Thoracic aorta (tissue), 2 donors: ENCODE measurements at places on chromosomes 5 and 9. TPM values are rescaled to one million over a fixed set of nuclear protein-coding genes. Genes with fewer than 3 reads are reported as not detected.
A peak's percentile ranks its signal among the peaks of the same experiment; 100 is the strongest.

The STKLD1 gene
- 0.42 TPM for total RNA-seq

The SLIT3 gene
- total RNA-seq = 86.9 TPM

The GPR151 gene
- not detected for total RNA-seq

The AUH gene
- 27.4 TPM for total RNA-seq

The PTTG1 gene
- total RNA-seq = 2.2 TPM

The SCGB3A2 gene
- total RNA-seq = not detected

The PRDM9 gene
- total RNA-seq = not detected

The NRG2 gene
- total RNA-seq = 6.9 TPM

The OTP gene
- total RNA-seq = not detected

DNA sequence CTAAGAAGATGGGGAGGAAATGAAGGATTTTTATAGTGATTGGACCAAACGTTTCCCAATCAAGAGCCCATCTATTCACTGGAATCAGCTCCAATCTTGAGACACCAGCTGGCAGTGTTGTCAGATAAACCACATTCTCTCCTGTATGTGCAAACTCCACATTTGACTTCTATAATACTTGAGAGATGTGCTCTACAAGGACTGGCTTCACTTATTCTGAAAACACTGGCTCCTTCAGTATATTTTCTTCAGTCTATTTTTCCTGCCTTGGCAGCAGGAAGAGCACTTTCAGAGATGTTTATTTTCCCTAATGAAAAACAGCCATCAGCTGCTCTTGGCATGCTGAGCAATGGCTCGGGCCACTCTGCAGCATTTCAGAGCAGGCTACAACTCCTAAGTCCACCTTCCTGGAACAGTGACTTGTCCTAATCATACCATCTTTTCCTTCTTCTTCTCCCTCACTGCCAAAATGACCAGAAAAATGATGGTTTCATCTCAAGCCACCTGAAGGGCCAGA, 96.9 kb upstream of the FSTL4 start:
- no peak for DNase-seq

DNA sequence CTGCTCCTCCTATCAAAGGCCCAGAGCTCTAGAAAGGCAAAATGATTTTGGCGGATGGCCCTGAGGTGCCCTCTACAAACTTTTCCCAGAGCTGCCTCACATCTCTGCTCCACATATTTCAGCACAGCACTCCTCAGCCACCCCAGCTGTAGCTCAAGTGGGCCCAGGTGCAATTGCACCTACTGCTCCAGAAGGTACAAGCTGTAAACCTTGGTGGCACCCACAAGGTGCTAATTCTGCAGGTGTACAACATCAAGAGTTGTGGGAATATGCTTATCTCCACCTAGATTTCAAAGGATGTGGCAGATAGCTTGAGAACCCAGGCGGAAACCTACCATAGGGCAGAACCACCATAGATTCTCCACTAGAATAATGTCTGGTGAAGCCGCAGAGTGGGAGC, 432.2 kb downstream of the TMEM232 start:
- no peak for DNase-seq

GRCh38 chr5:80238778-80239679, 16.8 kb downstream of the SERINC5 start:
- no peak for DNase-seq

GRCh38 chr9:137435980-137436760, 5.0 kb downstream of the ENTPD8 start:
- no peak for DNase-seq

- no peak for DNase-seq
Observed at GRCh38 chr5:50967009-50967562, 300.6 kb downstream of the PARP8 start.

- no peak for DNase-seq
Observed at GRCh38 chr5:136457390-136458013, 92.2 kb upstream of the TRPC7 start.

- no peak for DNase-seq
Observed at GRCh38 chr9:70506159-70506558, 91.7 kb upstream of the KLF9 start.

GRCh38 chr9:99296291-99296951, 74.3 kb downstream of the SEC61B start:
- no peak for DNase-seq

DNA sequence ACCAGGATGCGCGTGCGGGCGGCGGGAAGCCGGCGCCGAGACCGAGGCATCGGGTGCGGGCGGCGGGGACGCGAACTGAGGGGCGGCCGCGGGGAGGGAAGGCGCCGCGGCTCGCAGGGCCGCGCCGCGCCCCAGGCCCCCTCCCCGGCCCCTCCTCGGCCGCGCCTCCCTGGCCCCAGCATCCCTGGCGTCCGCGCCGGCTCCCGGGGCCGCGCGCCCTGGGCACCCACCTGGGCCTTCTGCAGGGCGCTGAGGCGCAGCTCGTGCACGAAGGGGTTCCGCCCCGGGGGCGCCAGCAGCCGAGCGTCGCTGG, 324 bp downstream of the LPCAT1 start:
- no peak for DNase-seq

- DNase-seq = no peak
Observed at GRCh38 chr9:4207123-4207875, 92.6 kb downstream of the GLIS3 start.

GRCh38 chr5:174052636-174053035, 7.1 kb downstream of the NSG2 start:
- DNase-seq = no peak

DNA sequence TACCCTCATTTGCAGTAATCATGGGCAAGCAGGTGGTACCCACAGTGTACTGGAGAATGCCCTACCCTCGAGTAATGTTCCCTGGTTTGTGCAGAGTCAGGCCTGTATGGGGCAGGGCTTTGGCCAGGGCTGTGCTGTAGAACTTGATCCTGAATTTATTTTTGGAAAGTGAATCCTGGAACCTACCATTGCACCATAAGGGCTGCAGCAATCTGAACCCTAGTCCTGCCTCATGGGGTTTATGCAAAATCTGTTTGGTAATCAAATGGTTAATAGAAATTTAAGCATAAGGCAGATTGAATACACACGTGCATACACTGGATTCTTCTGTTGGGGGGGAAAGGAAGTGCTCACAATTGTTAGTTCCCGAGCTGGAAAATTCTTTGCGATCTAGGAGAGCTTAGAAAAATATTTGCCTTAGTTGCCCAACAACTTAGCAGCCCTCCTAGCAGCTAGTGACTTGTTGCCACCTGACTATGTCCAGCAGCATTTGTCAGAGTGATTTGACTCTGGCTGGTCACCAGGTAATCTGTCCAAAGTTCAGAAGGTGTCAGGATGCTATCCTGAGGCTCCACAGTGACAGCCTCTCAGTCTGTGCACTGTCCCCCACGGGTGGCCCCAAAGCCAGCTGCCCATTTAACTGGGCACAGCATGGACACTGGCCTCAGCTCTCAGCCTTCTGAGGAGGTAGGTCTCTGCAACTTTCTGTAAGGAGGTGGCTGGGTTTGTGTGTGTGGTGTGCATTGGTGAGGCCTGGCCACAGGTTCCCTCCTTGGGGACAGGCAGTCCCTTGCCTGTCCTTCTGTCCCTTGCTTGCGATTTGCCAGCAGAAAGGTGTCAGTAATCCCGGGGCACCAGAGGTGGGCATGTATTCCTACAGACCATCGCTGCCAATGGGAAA, 8.3 kb downstream of the MVB12B start:
- DNase-seq = no peak

DNA sequence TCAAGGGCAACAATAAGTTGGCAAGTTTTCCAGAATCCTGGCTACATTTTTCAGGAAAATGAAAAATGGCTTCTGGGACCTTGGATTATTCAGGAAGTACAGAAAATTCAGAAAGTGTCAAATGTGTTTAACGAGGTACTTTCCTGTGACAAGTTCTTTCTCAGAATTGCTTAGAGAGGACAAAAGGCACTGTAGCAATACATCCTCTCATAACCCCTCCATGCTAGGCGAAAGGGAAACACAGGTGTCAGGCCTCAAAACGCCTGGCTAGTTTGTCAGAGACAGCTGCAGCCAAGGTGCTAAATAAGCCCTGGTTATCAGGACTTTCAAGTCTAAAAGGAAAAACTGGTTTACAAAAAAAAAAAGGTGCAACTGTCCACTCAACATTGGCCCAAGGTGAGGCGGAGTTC, 115.2 kb downstream of the GNAQ start:
- DNase-seq = no peak

- peak; percentile 29 for DNase-seq
Observed at GRCh38 chr9:109590966-109591365, 92.9 kb upstream of the PTPN3 start.

DNA sequence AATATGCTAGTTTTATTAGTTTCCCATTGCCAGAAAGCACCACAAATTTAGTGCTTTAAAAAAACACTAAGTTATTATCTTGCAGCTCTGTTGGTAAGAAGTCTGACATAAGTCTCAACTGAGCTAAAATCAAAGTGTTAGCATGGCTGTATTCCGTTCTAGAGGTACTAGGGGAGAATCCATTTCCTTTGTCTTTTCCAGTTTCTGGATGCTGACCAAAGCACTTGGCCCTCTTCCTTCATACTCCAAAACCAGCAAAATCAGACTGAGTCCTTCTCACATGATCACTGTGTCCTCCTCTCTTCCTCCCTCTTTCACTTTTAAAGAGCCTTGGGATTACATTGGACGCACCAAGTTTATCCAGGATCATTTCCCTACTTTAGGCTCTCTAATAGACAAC, 9.5 kb downstream of the CDH18 start:
- no peak for DNase-seq

DNA sequence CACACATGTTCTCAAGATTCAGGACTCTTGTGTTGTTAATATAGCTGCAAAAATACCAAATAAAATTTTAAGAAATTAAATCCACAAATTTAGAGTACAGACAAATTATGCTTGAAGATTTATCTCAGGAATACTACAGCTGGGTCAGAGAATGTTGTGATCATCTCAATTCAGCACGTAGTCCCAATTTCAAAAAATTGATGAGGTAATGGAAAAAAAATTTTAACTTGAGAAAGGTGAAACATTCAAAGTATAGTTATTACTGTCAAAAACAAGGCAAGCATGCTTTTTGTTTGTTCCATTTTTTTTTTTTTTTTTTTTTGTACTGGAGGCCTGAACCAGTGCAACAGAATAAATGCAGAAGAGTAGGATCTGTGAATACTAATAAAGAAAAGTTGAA, 29.4 kb downstream of the ICE1 start:
- no peak for DNase-seq

DNA sequence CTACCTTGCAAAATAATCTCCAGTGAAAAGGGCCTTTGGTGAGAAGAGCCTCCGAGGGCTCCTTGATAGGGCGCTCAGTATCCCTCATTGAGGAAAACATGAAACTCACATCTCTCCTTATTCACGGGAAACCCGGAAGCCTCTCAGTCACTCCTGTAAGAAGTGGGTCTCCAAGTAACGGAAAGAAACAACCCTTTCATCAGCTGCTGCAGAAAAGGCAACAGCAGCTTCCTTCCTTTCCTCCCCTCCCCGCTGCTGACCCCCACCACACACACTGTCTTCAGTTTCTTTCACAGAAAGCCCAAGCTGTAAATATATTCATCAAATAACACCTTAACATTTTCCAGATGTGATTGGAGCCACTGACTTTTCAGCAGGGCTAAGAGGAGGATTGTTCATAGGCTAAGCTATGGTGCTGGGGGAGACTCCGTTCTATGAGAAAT, 81.4 kb downstream of the C9orf152 start:
- DNase-seq = no peak

GRCh38 chr9:129731477-129732085, 21.3 kb downstream of the PTGES start:
- DNase-seq = no peak

DNA sequence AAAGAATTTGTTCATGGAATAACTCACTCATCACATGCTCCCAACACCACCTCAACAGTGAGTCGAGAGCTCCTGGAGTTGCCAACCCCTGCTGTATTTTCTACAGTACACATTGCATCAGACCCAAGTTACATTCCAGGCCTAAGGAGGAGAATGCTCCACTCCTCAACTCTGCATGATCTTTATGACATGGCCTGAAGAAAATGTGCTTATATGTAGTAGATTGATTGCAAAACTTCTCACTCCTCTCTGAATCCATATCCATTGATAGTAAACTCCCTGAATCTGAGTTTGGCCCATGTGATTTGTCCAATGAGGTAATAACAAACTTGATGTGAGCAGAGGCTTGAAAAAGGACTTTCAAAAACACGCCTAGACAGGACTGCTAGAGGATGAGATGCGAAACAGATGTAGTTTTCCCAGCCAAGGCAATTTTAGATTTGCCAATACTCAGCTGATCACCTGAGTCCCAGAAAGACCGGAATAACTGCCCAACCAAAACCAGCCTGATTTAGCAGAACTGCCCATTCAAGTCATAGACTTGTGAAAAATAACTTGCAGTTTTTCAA, 29.0 kb upstream of the PAPPA start:
- DNase-seq = no peak

- no peak for DNase-seq
Observed at GRCh38 chr9:126670270-126670669, 56.5 kb downstream of the LMX1B start.

GRCh38 chr9:83765376-83765775, 52.2 kb downstream of the GKAP1 start:
- no peak for DNase-seq

DNA sequence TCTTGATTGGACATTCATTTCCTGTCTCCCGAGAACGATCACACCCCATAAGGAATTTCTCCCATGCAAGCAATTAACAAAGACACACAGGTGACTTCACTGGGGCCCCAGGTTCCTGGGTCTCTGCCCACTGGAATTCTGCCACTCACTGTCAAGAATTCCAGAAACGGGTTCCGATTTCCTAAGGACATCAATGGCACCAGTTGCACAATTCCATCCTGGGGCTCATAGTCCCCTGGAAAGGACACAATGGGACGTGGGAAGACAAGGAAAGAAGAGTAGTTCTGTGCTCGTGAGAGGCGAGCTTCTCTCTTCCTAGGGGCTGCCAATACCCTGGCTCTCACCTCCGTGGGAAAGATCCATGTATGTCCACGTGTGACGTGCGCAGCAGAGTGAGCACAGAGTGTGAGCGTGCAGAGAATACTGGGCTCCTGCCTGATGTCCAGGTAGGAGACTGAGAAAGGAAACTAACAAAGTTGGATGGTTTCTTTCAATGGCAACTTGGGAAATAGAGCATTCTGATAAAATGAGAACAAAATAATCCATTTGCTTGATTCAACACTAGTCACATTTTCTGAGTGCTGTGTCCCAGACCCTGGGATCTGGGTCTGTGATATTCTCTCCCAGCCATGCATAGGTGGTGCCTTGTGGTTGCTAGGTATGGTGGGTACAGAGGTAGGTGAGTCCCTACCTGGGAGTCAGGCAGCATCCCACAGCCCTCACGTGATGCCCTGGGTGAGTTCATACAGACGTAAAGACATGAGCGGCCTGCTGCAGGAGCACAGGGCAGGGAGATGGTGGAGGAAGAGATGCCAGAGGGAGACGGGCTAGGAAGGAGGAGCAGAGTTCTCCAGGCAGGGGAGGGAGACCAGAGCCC, 159.8 kb downstream of the COL23A1 start:
- no peak for DNase-seq

- DNase-seq = no peak
Observed at GRCh38 chr5:135669416-135669815, 90.6 kb upstream of the CXCL14 start.

DNA sequence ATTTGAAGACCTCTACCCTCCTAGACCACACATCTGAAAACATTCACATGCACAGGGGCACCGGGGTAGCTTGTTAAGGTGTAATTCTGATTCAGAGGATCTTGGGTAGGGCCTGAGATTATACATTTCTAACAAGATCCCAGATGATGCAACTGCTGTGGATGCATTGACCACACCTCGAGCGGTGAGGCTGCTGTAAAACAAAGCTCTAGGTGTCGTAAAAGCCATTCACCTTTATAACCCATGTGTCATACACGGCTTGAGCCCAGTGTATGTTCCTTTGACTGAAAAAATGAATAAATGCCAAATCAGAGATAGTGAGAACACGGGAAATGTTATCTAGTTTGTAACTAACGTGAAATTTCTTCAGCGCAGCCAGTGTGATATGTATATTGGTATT, 1578.2 kb upstream of the WWC1 start:
- DNase-seq = no peak
